CD4-positive, alpha-beta T cell treated with Interleukin-15 for 1 hour (primary cell): ENCODE measurements at places on chromosomes 13 and 19.

DNA sequence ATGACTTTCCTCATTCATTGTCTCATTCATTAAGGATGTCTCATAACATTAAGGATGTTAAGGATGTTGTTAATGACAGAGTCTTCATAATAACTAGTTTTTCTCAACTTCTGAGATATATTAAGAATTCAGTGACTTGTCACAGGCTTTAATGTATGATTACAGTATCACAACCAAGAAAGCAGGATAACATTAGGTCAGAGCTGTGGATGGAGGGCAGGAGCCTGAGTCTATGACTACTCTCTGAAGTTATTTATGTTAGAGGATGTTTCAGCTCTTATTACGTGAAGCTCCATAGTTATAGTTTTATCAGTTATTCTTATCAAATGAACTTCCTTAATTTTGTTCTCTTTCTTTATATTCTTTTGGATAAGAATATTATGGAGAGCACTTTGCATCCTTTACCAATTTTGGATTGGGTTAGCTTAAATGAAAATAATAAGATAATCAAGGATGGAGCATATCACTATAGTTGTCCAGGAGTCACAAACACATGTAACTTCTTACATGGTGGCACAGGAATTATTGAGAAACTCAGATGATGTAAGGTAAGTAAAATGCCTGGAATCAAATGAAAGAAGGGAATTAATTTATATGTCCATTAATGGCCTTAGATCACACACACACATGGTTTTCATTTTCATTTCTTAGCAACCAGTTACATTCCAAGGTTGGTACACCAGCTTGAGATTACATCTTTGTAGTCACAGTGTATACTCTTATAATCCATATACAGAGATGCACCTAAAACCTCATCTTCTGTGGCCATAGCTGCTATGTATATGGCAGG lies 57.0 kb downstream of the SLC10A2 start:
- DNase-seq: no peak

DNA sequence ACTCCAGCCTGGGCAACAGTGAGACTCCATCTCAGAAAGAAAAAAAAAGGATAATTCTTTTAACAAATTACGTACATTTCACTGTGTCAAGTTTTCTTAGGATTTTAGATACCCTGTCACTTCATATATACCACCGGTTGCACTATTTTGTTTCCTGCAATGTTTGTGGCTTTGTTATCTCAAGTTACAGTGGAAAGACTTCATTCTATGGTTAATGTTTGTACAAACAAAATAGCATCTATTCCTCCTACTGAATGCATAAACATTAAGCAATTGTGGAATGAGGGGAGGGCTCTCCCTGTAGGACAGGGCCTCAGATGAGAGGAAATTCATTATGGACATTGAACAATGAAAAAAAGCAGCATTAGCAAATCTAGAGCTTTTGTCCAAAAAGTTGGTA lies 120.1 kb downstream of the DNAJC3 start:
- no peak for DNase-seq

- DNase-seq: no peak
Observed at GRCh38 chr19:827710-828321, at the start of gene AZU1. Gene AZU1, plus strand, starts transcription at chr19:827837. Its CDS starts 10 bp downstream, at chr19:827847.

DNA sequence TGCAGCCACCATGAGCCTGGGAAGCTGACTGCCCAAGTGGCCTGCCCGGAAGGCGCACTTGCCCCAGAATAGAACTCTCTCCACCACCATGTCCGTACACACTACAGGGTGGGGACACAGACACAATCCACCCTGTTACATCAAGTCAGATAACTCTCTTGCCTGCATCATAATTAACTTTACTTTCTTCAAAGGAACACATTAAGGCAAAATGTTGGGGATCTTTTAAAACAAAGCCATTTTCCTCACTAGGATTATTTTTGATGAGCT lies 23.3 kb upstream of the VSTM2B start:
- DNase-seq: no peak

DNA sequence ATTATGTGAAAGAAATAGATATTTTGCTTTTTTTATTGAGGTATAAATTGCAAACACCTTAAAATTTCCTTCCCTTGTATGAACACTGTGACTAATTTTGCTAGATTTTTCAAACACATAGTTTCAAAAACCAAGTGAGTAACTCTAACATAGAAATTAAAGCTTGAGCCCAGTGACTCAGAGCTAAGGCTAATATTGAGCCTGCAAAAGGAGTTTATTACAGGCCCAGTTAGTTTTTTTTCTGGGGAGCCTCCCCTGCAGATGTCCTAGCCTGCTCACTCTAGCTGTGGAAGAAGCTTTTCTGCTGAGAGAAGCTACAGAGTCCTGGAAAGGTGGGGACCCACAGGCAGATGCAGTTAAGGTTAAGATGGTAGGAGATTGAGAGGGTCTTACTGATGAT lies 3.4 kb downstream of the ZNF430 start:
- no peak for DNase-seq

GRCh38 chr13:85564598-85564997 lies 234.6 kb downstream of the SLITRK6 start:
- no peak for DNase-seq

- no peak for DNase-seq
Observed at GRCh38 chr13:20121159-20121525, 39.7 kb downstream of the GJA3 start.

DNA sequence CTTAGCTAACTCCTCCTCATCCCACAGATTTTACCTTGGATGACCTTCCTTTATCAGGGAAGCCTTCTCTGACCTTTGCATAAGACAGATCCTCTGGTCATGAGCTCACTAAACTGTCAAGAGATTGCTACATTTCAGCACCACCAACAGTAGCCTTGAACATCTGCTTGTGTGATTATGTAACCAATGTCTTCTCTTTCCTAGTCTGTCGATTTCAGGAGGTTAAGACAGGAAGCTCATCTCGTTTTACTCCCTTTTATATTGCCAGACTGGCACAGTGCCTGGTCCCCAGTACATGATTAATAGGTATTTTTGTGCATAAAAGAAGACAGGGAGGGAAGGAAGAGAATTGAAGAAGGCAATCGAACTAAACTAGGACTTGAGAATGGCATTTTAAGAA lies 1697.7 kb downstream of the EFNB2 start:
- DNase-seq: no peak

- DNase-seq: no peak
Observed at GRCh38 chr13:73731564-73731963, 402.6 kb downstream of the KLF12 start.

- no peak for DNase-seq
Observed at GRCh38 chr13:33257841-33258807, 27.4 kb downstream of the STARD13 start.

DNA sequence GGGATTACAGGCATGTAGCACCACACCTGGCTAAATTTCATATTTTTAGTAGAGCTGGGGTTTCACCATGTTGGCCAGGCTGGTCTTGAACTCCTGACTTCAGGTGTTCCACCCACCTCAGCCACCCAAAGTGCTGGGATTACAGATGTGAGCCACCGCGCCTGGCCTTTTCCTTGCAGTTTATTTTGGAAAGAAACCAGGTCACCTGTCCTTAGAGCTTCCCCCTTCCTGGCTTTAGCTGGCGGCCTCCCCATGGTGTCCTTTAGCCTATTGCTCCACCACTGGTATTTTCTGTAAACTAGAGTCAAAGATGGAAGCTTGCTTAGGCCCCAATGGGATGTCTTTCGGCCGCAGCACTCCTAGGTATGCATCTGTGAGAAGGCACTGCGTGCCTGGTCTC lies 91.2 kb downstream of the DPF1 start:
- DNase-seq: no peak

DNA sequence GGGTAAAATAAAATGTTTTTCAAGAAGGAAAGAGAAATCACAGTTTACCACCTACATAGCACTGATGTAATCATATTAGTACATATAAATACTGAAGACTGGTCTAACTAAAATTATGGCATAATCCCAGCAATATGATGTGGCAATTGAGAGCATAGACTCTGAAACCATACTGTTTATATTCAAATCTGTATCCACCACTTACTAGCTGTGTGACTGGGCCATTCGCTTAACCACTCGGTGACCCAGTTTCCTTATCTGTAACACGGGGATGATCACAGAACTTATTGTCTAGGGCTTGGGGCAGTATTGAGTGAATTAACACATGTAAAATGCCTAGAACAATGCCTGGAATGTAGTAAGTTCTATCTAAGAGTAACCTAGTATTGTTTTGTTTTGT lies 13.1 kb upstream of the GTF3A start:
- DNase-seq: no peak

- no peak for DNase-seq
Observed at GRCh38 chr13:84745051-84745551, 862.8 kb upstream of the SLITRK1 start.

GRCh38 chr13:110651726-110652230 lies 36.4 kb downstream of the NAXD start:
- no peak for DNase-seq

DNA sequence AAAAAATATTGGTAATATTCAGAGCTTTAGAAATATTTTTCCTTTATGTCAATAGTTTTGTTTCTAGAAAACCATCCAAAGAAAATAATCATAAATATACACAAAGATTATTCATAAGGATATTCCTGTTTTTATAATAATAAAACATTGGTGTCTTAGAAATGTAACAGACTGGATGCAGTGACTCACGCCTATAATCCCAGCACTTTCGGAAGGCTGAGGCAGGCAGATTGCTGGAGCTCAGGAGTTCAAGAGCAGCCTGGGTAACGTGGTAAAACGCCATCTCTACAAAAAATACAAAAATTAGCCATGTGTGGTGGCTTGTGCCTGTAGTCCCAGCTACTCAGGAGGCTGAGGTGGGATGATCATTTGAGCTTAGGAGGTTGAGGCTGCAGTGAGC lies 106.8 kb downstream of the DHRS12 start:
- DNase-seq: no peak

GRCh38 chr13:113410472-113411201 lies 42.7 kb downstream of the ADPRHL1 start:
- no peak for DNase-seq
